ENCODE measurements at places on chromosomes 5 and 9.

DNA sequence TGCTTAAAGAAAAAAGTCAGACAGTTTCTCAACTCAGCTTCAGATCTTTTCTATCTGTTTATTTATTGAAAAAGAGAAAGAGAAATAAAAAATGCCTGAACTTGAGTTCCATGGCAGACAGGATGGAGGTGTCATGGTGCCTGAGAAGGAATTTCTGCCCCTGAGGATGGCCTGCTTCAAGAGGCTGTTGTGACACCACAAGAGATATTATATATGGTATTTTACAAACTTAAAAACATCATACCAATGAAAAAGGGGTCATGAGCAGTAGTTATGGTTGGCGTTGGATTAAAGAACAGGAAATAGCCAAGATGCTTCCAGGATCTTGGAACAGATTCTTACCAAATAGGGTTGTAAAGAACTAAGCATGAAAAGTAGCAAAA lies 344.6 kb downstream of the GLIS3 start:
- no peak for DNase-seq

GRCh38 chr5:36949593-36949992 lies 73.0 kb downstream of the NIPBL start:
- DNase-seq = no peak

DNA sequence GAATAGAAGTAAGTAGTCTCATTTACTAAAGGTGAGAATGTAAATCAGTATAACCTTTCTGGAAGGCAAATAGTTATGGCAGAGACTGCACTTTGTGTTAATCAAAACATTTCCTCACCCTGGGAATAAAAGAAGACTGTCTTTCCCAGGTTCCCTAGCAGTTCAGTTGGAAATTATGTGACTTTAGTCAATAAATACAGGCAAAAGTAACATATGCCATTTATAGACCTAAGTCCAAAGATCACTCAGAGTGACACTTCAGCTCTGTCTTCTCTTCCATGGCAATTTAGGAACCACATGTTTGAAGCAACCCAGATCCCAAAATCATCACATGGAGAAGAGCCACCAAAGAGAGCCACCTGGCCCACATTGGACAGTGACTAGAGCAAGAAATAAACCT lies 160.7 kb upstream of the SV2C start:
- no peak for DNase-seq

- DNase-seq = no peak
These were observed 53.1 kb downstream of the SVEP1 start for GRCh38 chr9:110526426-110526825.

Data from NCI-H1092 treated with DMSO at 0.1 percent for 48 hours (cell line).